CD4-positive, alpha-beta T cell treated with Interleukin-4 for 4 hours (primary cell): ENCODE measurements at places on chromosomes 2 and 18.

DNA sequence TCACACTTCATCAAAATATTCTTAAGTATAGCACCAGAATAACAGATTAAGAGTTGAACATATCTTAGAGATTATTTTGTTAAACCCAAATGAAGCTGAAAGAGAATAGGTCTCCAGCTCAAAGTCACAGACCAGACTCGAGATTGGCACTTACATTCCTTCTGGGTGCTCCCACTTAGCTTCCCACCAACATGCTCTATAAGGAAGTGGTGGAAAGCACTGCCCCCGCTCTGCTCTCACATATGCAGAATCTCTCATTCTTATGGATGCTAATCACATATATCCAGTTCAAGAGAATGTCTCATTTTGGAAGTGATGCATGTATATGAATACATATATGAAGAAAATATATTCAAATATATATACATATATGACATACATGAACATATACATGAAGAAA is 71.5 kb upstream of the CD226 start:
- no peak for DNase-seq

DNA sequence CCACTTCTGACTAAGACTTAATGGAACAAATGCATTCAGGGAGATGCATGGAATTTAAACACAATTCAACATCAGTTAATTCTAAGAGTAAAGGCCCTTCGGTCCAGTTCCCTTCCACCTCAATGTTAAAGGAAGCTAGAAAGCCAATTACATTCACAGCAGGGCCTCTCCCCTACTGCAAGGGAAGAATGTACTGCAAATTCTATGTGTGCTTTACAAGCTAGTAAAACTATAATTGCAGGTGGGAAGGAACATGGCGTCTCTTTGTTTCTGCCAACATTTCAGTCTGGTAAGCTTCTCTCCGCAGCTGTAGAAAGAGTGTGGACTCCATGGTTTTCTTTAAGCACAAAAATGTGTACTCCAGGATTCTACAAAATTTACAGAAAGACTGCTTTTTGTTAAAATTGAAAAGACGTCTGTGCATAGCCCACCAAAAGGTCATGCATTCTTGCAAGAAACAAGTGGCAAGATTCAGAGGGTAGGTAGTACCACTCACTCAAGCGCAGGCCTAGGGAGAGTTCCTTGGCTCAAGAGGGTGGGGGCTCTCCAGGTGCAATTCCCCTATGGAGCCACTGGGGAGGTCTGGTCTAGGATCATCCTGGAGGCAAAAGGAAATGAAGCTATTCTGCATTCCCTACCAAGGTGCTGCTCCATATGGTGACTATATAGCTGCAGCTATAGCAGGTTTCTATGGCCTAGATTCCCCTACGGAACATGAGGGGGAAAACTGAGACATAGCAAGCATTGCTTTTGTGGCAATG is 127.0 kb upstream of the FZD5 start:
- no peak for DNase-seq

GRCh38 chr2:217418544-217418943 is 558.7 kb upstream of the TNP1 start:
- DNase-seq, result no peak

DNA sequence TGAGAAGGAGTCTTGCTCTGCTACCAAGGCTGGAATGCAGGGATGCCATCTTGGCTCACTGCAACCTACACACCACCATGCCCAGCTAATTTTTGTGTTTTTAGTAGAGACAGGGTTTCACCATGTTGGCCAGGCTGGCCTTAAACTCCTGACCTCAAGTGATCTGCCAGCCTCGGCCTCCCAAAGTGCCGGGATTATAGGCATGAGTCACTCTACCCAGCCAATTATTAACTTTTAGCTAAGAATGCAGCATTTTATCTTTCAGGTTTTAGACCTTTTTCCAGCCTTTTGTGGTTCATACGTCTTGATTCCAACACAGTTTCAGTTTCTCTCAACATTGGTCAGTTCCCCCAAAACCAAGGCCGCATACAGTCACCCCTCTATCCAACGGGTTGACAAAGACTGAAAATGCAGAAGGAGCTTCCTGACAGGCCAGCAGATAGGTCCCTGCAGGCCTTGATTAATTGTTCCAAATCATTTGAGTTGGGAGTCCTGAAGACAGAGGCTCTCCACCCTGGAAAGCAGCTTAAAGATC is 262.2 kb upstream of the KLHL29 start:
- no peak for DNase-seq

- DNase-seq, result no peak
These were observed 8.7 kb downstream of the SP140 start for GRCh38 chr2:230234122-230234722.

- no peak for DNase-seq
These were observed 9.7 kb downstream of the SPP2 start for GRCh38 chr2:234060236-234060635.

- DNase-seq, result no peak
These were observed at the start of gene B4GALT6 for GRCh38 chr18:31684279-31685096. Gene B4GALT6 (minus strand): TSS chr18:31684581. CDS start chr18:31684426, 155 bp downstream.

GRCh38 chr2:164693390-164693789 is 72.1 kb upstream of the GRB14 start:
- DNase-seq, result no peak

DNA sequence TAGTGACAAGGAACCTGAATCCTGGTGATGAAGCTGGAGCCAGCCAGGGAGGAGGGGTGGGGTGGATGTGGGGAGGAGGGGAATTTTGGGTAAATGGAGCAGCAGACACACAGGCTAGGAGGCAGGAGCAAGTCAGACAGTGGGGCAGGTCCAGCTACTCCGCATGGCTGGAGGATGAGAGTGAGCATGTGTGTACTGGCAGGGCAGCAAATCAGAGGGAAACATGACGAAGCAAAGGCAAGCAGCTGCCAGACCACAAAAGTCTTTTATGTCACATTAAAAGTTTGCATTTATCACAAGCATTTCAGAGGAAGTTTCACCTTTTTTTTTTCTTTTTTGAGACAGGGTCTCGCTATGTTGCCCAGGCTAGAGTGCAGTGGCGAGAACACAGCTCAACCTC is 11.9 kb upstream of the KIDINS220 start:
- no peak for DNase-seq

GRCh38 chr18:50711386-50711785 is 108.4 kb downstream of the MRO start:
- no peak for DNase-seq

- DNase-seq, result no peak
These were observed 107.2 kb downstream of the CD226 start for GRCh38 chr18:69840445-69840844.

DNA sequence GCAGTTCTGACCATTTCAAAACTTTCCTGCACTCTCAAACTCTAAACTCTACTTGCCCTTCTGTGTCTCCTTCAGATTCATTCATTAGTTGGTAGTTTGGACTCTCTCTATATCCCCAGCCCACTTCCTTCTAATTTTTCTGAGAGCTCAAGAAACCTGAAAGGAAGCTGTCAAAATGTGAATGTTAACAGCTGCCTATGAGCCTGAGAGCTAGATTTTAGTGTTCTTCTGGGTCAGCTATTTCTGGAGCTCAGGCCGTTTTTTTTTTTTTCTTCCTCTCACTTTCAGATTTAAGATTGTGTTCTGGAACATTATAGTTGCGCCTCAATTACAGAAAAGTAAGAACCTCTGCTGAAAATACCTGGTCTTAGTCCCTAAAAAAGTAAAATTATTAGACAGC is 73.1 kb downstream of the RTN4 start:
- DNase-seq, result no peak

DNA sequence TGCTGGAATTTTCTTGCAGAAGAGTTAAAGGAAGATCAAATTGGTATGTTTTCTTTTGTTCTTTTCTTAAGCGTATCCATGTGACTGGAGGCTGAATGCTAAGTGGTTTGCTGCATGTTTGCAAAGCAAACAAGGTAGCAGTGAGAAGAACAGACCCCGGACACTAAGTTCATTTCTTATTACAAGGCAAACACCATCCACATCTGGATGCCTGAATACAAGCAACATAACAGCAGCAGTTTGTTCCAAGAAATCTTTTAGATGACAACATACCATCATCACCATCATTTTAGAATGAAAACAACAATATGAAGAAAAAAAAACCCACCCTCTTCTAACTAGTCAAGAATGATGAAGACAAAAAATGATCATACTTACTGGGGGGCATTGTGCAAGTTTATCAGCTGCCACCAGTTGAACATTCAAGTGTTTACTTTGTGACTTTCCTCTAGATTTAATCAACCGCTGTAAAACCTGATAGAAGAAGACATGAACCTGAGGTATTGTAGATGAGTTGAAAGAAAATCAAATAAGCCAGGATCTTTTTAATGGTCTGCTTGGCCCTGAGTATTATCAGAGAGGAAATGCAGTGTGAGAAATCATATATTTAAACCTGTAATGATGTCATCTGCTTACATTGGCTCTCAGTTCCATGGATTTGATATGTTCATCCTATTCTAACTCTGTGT is 25.0 kb upstream of the ARL5A start:
- no peak for DNase-seq

DNA sequence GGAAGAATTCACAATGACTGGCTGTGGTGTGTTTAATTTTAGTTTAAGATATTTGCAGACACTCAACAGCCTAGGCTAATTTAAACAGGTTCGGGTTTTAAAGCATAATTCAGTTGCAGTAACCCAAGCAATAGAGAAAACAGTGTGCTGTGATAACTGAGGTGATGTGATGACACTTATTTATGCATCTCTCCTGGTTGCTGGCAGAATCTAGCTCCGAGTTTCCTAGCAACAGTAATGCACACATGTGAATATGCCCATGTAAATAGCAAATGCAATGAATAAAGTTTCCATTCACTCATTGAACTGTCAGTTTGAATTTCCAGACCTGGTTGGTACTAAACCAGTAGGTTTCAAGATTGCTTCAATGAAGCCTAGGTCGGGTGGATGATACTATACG is 426.5 kb downstream of the TMX3 start:
- DNase-seq, result no peak

DNA sequence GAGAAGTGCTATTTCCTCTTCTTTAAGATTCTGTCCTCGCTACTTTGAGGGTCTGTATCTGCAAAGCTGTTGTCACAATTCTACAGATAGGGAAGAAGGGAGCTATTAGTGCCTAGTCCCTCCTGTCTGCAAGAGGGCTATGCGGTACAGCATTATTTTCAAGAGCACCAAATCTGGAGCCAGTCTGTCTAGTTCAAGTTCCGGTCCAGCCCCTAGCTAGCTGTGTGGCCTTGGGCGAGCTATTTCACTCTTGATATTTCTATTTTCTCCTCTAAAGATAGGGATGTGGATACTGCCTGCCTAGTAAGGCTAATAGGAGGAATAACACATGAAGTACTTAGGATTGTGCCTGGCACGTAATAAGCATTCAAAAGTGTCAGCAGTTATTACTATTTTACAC is 272.4 kb downstream of the KCNE4 start:
- DNase-seq, result no peak

GRCh38 chr18:79690586-79691482 is 11.2 kb downstream of the CTDP1 start:
- DNase-seq, result no peak

GRCh38 chr18:46051731-46052461 is 20.2 kb downstream of the PSTPIP2 start:
- DNase-seq, result no peak

GRCh38 chr2:167342769-167343168 is 454.5 kb downstream of the XIRP2 start:
- DNase-seq, result no peak

- no peak for DNase-seq
These were observed 155.5 kb downstream of the TCF4 start for GRCh38 chr18:55432307-55433040.

- no peak for DNase-seq
These were observed 182.0 kb downstream of the PRKCE start for GRCh38 chr2:45833301-45833967.

DNA sequence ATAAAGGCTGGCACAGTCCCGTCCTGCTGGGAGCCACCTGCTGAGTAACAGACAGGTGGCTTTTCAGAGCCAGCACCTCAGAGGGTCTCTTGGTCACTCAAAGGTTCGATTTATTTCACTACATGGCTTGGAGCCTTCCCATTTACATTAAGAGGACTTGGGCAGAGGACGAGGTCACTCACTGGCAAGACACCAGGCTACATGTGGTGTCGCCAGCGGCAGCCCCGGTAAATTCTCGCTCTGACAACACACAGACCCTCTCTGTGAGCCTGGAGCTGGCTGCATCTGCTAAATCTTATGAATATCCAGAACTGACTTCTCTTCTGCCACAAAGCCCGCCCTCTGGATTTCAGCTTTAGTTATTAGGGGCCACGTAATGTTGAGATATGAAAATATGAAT is 254.7 kb downstream of the VAPA start:
- no peak for DNase-seq

DNA sequence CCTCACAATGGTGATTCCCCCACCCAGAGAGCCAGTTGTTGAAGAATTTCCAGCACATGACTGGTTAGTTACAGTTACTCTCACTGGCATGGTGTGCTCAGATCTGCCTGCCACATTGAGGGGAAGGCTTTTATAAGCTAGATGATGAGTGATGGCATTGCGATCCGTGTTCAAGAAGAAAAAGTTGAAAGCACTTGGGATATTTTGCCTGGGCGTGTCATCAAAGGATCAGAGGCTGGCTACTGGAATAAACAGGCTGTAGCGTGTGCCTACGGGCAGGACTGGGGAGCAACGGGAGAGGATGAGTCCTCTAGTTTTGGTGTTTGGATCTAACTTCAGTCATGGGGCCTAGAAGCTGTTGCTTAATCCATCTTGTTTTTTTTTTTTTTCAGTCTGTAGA is 175.0 kb downstream of the SETBP1 start:
- no peak for DNase-seq

GRCh38 chr2:75320898-75321598 is 121.7 kb upstream of the TACR1 start:
- DNase-seq, result no peak

DNA sequence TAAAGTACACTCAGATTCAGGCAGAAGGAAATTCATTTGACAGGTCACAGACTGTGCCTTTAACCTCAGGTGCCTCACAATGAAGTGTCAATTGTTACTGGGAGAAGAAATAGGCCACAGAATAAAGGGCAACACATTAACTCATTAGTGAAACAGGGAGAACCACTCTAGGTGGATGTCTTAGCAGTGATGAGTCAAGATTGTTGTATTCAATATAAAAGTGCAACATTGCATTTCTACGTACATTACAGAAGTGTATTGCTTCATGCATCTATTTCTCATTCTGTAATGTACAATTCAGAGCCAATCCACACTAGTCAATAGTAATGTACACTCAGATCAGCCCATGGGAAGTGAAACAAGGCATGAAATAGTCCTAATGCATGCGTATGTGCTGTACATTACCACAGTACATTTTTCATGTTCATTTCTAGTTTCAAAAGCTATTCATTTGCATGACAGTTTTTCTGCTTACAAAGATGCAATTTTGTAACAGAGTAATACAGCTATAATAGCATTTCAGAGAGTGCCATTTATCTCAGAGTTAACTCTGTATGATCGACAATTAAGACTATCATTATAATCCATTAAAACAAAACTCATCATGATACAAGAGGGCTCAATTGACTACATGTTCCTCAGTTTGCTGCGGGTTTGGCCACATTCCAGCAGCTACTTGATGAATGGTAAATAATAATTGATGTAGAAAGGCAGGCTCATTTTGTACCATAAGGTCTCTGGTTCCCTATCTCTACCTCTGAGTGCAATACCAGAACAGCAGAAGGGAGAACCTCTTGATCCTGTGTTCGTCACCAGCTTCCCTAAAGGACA is 12.2 kb upstream of the ARL5A start:
- DNase-seq, result no peak
